ENCODE measurements at places on chromosomes 4 and X.

DNA sequence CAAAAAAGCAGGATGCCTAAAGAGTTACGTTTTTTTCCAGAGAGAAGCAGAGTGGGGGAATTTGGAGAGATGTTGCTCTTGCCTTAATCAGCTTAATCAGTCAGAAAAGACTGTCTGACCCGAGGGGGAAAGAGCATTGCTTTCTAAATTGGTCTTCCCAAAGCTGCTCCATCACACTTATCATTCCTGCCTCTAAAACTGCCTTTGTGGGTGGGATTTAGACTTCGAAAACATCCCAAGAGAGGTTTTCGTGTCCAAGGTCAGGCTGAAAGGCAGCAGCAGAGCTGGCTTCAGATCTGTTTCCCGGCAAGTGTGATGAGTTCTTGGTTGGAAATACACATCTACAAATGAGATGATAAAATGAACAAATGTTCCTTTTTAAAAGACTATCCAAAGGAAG, 155.2 kb downstream of the SH2D1A start:
- DNase-seq = no peak
- no peaks in the 10 kb centered on the region for H3K4me1 ChIP-seq
- H3K27ac ChIP-seq = no peak overlapping the region
- no peak overlapping the region for H3K4me3 ChIP-seq
- no peaks in the 10 kb centered on the region for H3K36me3 ChIP-seq

GRCh38 chr4:111393781-111394180, 751.5 kb upstream of the FAM241A start:
- DNase-seq = no peak
- H3K27me3 ChIP-seq = no peaks in the 10 kb centered on the region
- no peaks in the 10 kb centered on the region for H3K4me1 ChIP-seq
- no peak overlapping the region for H3K4me3 ChIP-seq
- H3K36me3 ChIP-seq = no peaks in the 10 kb centered on the region
- H3K27ac ChIP-seq = no peak overlapping the region

DNA sequence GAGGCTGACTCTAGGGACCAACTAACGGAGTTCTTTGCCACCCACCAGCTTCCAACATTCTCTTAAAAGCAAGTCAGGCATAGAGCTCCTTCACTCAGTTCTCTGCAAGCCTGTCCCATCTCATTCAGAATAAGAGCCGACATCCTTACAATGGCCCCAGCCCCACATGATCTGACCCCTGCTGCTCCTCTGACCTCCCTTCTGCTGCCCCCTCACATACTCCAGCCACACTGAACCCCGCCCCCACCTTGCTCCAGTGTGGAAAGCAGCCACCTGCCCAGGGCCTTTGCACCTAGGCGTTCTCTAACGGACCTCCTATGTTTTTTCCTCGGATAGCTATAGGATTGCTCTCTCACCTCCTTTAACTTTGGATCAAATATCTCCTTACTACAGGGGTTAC, 143.2 kb upstream of the ETNPPL start:
- no peak overlapping the region for H3K27ac ChIP-seq
- H3K27me3 ChIP-seq = no peaks in the 10 kb centered on the region
- DNase-seq = no peak

GRCh38 chrX:29376584-29376983, 789.3 kb downstream of the IL1RAPL1 start:
- no peak overlapping the region for H3K27ac ChIP-seq
- H3K36me3 ChIP-seq = no peaks in the 10 kb centered on the region
- DNase-seq = no peak
- H3K4me1 ChIP-seq = no peaks in the 10 kb centered on the region

GRCh38 chr4:128416921-128417320, 129.3 kb upstream of the PGRMC2 start:
- no peaks in the 10 kb centered on the region for H3K4me1 ChIP-seq
- no peak overlapping the region for H3K27ac ChIP-seq
- H3K4me3 ChIP-seq = no peak overlapping the region
- no peaks in the 10 kb centered on the region for H3K27me3 ChIP-seq
